Forelimb muscle (tissue), 1 donor: ENCODE measurements at places on chromosomes 13 and 19. TPM values are rescaled to one million over a fixed set of nuclear protein-coding genes. Genes with fewer than 3 reads are reported as not detected.

Gene NLRP7
- polyA plus RNA-seq, result not detected

Gene AKAP8L
- 69.5 TPM for polyA plus RNA-seq

Gene HSD17B14
- 3.1 TPM for polyA plus RNA-seq

Gene PEG3
- 242 TPM for polyA plus RNA-seq
